COLO829 (cell line): ENCODE measurements at places on chromosomes 11 and 22.

- peak; percentile 21 for DNase-seq
Measured at GRCh38 chr11:46808799-46809431, 37.2 kb downstream of the CKAP5 start.

GRCh38 chr22:17436382-17436980 is 67.2 kb downstream of the CECR2 start:
- no peak for DNase-seq

DNA sequence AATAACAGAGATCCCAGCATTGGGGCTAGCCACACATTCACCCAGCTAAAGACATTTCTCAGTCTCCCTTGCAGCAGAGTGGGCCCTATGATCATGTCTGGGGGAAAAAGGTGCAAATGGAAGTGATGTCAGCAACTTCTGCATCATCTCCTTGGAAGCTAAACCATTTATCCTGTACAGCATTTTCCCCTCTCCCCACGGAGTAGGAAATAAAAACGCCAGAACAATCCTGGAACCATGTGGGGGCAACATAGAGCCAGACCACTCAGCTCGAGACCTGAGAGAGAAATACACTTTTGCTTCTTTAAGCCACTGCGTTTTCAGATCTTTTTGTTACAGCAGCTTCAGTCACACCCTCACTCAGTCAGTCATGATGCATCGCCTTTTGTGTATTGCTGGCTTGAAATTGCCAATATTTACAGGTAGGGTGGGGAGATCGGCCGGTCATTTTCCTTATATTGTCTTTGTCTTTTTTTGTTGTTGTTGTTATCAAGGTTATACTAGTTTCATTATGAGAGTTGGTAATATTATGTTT is 9.1 kb upstream of the RAC2 start:
- DNase-seq, result no peak

GRCh38 chr11:72220696-72221363 is 3.7 kb upstream of the INPPL1 start:
- DNase-seq, result no peak

- DNase-seq, result peak; percentile 66
Measured at GRCh38 chr11:67022341-67022933, 497 bp upstream of the SYT12 start.

- DNase-seq, result no peak
Measured at GRCh38 chr22:35540595-35541253, at the start of gene RASD2. RASD2 (plus strand) TSS chr22:35540831; CDS start chr22:35546810, 5,979 bp downstream.

- DNase-seq, result no peak
Measured at GRCh38 chr22:38088629-38089473, 4.9 kb upstream of the SLC16A8 start.

GRCh38 chr11:34416766-34417165 is 22.0 kb upstream of the CAT start:
- no peak for DNase-seq

DNA sequence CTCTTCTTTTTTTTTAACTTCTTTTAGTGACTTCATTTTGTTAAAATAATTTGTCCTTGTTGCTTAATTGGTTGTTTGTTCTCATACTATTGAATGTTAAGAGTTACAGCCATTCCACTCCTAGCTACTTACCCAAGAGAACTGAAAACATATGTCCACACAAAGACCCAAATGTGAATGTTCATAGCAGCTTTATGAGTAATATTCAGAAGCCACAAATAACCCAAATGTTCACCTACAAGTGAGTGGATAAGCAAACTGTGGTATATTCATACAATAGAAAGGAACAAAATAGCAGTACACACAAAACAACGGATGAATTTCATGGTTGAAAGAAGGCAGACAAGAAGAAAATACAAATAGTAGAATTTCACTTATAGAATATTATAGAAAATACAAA is 1.4 kb upstream of the OR4D11 start:
- no peak for DNase-seq

DNA sequence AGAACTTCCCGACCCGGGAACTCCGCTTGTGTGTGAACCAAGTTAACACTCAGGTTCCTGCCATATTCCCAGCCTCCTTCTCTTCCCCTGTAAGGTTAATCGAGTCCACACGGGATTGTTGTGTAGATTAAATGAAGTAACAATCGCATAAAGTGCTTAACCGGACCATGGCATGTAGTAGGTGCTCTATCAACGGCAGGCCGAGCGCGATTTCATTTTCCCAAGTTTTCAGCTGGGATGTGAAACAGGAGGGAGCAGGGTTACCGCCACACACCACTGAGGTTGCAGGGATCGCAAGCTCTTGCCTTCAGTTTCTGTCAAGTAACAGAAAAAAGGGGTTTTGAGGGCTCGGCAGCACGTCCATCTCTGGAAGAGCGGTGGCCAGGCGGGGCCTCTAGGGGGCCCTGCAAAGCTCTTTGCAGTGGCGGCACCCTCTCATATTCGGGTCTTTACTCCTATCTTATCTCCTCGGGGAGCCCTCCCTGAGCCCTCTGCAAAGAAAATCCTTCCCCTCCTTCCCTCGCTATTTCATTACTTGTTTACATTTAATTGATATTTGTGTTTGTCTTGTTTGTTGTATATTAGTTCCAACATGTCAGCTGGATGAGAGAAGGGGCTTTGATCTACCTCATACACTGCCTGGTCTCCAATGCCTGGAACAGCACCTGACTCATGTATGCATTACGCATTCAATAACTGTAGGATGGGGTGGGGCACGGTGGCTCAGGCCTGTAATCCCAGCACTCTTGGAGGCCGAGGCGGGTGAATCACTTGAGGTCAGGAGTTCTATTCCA is 816 bp upstream of the PLEKHA7 start:
- DNase-seq, result no peak
